ENCODE measurements at places on chromosomes 7 and 10.

GRCh38 chr7:101560856-101561255 lies 68.2 kb downstream of the MYL10 start:
- H3K27me3 ChIP-seq, result peaks cover 19% of the 10 kb centered on the region
- no peak overlapping the region for H3K27ac ChIP-seq
- no peaks in the 10 kb centered on the region for H3K4me1 ChIP-seq
- no peaks in the 10 kb centered on the region for H3K36me3 ChIP-seq

DNA sequence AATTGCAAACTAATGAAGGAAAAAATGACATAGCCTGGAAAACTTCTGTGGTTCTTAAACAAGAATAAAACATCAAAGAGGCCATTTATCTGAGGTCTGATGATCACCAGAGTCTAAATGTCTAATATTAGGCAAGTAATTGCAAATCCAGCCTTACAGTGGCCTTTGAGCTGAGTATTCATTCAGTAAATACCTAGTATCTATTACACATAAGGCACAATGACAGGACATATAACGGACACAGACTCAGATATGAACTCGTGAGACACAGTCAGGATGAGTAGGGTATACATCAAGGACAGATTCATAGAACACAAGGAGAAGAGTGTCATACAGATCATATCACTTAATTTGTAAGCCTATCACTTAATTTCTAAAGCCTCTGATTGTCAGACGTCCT lies 16.8 kb downstream of the GPAM start:
- H3K27ac ChIP-seq, result no peak overlapping the region
- H3K36me3 ChIP-seq, result peaks cover 20% of the 10 kb centered on the region
- H3K27me3 ChIP-seq, result no peaks in the 10 kb centered on the region

DNA sequence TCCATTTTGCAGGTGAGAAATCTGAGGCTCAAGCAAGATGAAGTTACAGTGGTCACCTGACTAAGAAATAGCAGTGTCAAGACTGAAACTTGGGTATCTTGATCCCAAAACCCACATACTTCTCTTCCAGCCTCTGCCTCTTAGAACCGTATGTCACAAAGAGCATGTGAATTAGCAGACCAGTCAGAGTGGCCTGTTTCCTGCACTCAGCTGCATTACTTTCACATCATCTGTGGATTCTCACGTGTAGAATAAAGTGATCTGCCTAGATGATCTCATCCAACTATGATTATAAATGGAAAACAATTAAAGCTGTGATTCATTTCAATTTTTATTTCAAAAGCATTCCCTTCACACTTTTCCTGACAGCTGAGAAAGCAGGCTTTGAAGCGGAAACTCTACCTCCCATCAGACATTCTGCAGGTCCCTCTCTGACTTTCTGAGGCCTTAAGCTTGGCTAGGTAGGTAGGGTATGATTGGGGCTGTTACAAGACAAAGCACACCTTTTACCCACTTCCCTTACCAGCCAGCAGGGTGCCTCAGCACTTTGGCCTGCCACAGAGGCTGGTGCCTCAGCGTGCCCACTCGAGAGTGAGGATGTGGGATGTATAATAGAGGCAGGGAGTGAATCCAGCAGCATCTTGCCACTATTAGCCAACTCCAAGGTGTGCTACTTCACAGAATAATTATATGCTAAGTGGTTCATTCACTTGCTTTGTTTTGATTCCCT lies 70.2 kb upstream of the PDE1C start:
- no peaks in the 10 kb centered on the region for H3K27me3 ChIP-seq
- H3K4me3 ChIP-seq, result no peak overlapping the region
- no peak overlapping the region for H3K27ac ChIP-seq
- peaks cover 19% of the 10 kb centered on the region for H3K4me1 ChIP-seq
- no peak for DNase-seq
- H3K36me3 ChIP-seq, result no peaks in the 10 kb centered on the region

DNA sequence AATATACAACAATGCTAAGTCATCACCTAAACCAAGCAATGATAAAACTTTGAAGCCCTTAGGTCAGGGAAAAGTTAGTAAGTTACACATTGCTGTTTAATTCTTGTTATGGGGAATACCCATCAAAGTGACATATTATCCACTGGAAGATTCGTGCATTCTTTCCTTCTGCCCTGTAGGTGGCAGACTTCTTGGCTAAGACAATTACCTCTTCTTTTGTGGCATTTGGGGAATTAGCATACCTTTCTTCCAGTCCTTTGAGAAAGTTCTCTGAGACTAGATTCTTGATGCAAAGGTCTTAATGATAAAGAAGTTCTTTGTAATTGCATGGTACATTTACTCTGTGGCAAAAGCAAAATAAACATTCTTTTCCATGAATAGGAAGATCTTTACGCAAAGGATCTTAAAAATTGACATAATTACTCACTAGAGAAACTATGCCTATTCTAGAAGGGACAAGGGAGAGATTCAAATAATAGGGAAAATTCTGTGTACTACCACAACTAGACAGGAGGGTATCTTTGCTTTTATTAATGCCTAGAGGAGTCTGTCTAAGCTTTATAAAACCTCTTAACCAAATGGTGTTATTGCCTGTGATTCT lies 395.9 kb downstream of the GRM8 start:
- H3K27ac ChIP-seq, result no peak overlapping the region
- H3K4me3 ChIP-seq, result no peak overlapping the region
- no peaks in the 10 kb centered on the region for H3K27me3 ChIP-seq
- H3K36me3 ChIP-seq, result no peaks in the 10 kb centered on the region
- H3K4me1 ChIP-seq, result no peaks in the 10 kb centered on the region
- DNase-seq, result no peak

- H3K36me3 ChIP-seq, result no peaks in the 10 kb centered on the region
- H3K4me1 ChIP-seq, result peaks cover 44% of the 10 kb centered on the region
- peak overlapping the region; percentile 31 for H3K27ac ChIP-seq
These were observed 138.4 kb downstream of the BICC1 start for GRCh38 chr10:58651040-58651439.

- H3K27me3 ChIP-seq, result no peaks in the 10 kb centered on the region
- H3K27ac ChIP-seq, result peak overlapping the region; percentile 83
- no peak for DNase-seq
- H3K4me1 ChIP-seq, result peaks cover 62% of the 10 kb centered on the region
- H3K4me3 ChIP-seq, result no peak overlapping the region
These were observed 69.8 kb upstream of the GSDME start for GRCh38 chr7:24827027-24827426.

- H3K4me3 ChIP-seq, result no peak overlapping the region
- H3K4me1 ChIP-seq, result no peaks in the 10 kb centered on the region
- DNase-seq, result peak; percentile 52
These were observed 124.5 kb downstream of the SEMA3E start for GRCh38 chr7:83524277-83525075.

DNA sequence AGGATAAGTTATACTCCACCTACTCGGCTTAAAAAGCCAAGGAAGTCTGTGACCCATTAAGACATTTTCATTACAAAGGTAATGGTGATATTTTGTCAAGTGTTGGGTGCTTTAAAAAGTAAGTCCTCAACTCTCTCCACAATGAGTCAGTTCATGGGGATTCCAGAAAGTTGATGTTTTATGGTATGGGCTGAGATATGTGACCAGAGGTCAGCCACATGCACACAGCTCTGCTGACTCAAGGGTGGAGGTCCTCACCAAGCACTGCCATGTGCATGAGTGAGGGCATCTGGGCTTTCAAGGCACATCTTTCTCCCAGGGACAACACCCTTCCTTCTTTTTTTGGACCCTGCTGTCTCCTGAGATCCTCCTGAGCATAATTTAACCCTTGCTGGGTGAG lies 292.9 kb downstream of the PTEN start:
- no peak overlapping the region for H3K4me3 ChIP-seq
- H3K4me1 ChIP-seq, result peaks cover 45% of the 10 kb centered on the region
- peak overlapping the region; percentile 65 for H3K27ac ChIP-seq
- no peaks in the 10 kb centered on the region for H3K36me3 ChIP-seq
- no peaks in the 10 kb centered on the region for H3K27me3 ChIP-seq

GRCh38 chr7:42221304-42221703 lies 15.7 kb downstream of the GLI3 start:
- peaks cover 4% of the 10 kb centered on the region for H3K36me3 ChIP-seq
- H3K27me3 ChIP-seq, result no peaks in the 10 kb centered on the region
- H3K4me3 ChIP-seq, result no peak overlapping the region
- no peak for DNase-seq

- H3K4me1 ChIP-seq, result no peaks in the 10 kb centered on the region
- no peak for DNase-seq
- H3K27ac ChIP-seq, result no peak overlapping the region
- no peaks in the 10 kb centered on the region for H3K36me3 ChIP-seq
- no peak overlapping the region for H3K4me3 ChIP-seq
These were observed 183.9 kb upstream of the WDR11 start for GRCh38 chr10:120667276-120667675.

Data from astrocyte (in vitro differentiated cells and primary cell).